H9 (cell line): ENCODE measurements at places on chromosomes 6 and 20.
A peak's percentile ranks its signal among the peaks of the same experiment; 100 is the strongest.

GRCh38 chr6:252775-253535 is 39.3 kb upstream of the DUSP22 start:
- no peak for DNase-seq

- DNase-seq, result peak; percentile 82
Measured at GRCh38 chr20:25247956-25248785, at the start of gene PYGB. Gene PYGB, plus strand, starts transcription at chr20:25248085. Its CDS starts 94 bp downstream, at chr20:25248179.

DNA sequence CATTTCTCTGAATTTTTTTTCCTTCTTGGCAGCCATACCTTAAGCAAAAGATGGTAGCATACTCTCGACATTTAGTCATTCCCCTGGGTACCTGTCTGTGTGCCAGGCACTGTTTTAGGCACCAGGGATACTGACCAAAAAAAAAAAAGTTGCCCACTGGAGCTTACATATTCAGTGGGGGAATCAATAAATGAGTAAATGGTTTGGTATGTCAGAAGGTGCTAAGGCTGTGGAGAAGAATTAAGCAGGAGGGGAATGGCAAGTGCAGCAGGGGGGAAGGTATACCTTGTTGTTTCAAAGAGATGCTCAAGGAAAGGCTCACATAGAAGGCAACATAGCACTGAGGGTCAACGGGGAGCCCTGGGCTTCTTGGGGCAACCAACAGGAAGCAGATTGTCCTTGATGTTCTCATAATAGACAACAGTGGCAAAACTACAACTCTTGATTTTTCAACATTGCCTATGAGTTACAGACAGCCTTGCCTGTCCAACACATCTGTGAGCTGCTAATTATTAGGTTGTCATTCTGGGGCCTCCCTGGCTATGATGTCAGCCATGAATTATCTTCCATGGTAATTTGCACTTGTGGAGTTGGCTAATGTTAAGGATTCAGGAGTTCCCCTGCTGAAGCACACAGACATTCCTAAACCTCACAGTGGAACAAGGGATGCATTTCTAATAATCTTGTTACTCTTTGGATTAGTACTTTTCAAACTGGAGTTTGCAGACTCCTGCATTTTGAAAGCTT is 19.6 kb downstream of the NT5E start:
- DNase-seq, result no peak

- no peak for DNase-seq
Measured at GRCh38 chr6:52416629-52417151, 3.5 kb upstream of the EFHC1 start.

DNA sequence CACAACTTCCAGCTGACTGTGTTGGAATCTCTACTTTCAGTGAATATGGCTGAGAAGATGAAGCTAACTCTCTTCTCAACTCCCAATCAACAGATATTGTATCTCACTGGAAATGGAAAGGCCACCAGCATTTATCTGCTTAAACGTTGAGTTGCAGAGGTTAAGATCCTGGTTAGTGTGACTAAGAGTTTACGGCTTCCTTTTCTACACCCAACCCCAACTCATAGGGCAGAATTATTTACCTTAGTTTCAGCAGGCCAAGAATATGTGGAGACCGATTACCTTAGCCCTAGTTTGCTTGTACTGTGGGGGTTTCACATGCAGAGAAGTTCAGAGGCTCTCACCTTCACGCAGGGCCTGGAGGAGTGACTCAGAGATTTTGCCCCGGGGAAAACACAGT is 1026.6 kb downstream of the EYS start:
- DNase-seq, result no peak

DNA sequence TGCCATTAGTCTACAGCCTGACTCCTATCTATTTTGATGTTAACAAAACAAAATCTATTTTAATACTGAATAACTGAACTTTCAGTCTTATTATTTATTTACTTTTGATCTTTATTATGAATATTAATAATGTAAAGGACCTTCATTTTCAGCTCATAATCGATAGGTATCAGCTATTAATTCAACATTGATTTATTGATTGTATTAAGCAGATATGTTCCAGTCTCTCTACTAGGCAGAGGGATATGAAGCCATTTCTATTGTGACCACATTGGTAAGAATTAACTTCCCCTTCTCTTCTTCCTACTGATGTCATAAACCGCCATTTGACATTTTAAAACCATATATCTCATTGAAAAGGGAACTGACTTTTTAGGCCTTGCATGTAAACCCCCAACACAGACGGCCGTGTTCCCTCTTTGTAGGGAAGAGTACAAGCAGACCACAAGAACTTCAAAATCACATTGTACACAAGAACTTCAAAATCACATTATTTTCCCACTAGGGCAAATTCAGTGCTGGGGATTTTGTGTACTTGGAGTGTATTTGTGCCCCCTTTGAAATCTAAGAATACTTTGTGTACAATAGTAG is 69.5 kb upstream of the FABP7 start:
- DNase-seq, result no peak

- DNase-seq, result no peak
Measured at GRCh38 chr6:137933696-137934095, 66.6 kb downstream of the TNFAIP3 start.

GRCh38 chr20:46202766-46203509 is 84.8 kb downstream of the CD40 start:
- no peak for DNase-seq

- no peak for DNase-seq
Measured at GRCh38 chr6:119119989-119120388, 41.5 kb upstream of the FAM184A start.

DNA sequence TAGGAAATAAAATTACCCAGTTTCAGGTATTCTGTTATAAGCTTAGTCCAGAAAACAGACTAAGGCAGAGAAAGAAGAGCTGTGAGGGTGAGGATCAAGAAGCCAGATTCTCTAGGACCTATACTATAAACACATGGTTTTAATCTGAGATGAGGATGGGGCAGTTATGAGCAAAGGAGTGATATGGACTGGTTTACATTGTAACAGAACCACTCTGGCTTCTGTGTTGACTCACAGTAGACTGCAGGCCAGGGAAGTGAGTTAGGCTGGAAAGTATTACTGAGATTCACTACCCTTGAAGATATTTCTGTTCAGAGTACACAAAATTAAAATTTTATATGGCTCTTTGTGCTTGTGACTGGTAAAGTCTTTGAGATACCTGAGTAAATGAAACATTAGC is 3.2 kb upstream of the RWDD1 start:
- no peak for DNase-seq

DNA sequence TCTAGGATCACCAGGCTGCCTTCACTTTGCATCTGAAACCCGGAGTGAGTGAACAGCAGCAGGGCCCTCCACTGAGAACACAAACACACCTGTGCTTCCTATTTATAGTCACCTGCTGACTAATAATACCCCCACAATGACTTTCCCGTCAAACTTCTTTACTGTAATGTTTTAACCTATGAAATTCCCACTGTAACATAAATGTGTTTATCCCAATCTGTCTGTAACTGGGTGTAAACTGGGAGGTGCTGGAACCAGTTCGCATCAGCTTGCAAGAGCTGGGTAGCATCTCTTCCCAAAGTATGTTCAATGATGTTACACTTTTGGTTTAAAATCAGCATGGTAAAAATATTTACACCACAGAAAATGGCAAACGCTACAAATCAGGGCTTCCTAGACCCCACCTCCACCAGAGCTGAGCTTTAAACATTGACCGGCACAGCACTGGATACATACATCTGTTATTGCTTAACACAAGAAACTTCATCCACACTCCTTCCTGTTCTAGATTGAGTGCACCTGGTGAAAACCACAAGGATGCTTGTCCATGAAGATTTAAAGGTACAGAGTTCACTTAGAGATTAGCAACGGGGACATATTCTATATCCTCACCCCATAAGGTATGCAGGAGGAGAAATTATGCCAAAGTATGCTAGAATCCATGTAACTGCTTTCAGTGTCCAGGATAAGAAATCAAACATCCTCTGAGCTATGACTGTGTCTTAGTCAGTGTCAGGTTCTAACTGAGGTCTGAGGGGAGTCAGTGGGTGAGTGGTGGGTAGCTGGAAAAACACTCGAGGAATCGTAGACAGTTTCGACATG is 79.0 kb downstream of the ALDH8A1 start:
- no peak for DNase-seq

DNA sequence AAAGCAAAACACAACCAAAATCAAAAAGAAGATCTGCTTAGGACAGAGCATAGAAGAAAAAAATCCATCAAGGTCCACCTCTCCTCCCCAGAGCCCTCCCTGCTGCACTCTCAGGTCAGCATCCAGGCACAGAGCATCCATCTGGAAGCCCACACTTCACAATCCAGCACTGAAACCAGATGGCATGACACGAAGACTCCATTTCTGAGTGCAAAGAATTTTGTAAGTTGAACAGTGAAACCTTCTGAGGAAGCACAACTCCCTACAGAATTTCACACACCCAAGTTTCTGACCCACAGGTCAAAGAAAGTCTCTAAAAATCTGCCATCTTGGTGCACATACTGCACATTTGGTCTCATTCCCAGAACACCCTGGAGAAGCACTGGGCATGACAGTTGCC is 128.8 kb upstream of the STXBP5 start:
- DNase-seq, result no peak

DNA sequence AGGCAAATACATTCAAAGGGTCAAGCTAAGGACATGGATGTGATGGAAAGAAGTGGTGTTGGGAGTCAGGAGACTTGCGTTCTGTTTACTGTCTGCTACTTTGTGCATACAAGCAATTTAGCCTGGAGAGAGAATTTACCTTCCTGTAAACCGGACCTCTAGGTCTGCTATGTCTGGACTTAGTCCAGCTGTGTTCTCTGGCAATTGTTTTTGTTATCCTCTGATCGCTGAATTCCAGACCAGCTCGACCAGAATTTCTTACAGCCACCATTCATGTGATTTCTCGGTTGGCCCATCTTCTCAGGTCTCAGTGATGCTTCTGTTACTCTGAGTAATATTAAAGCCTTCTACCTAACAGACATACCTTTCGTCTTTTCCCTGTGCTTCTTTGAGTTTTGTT is 75.2 kb downstream of the LRRC1 start:
- DNase-seq, result no peak

DNA sequence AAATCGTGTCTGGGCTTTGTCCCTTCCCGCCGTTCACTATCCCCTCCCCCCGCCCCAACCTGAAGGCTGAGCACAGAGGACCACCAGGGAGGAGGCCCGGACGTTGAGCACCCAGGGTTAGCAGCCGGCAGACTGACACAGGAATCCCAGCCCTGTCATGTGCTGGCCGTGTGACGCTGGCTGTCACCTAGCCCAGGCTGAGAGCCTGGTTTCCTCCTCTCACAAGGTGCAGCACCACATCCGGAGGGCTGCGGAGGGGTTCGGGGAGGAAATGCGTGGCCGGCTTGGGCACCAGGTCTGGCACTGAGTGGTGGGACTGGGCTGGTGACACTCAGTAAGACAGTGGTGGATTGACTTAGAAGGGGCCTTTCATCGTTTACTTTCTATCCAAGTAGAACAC is 4.6 kb upstream of the LSM14B start:
- DNase-seq, result no peak

DNA sequence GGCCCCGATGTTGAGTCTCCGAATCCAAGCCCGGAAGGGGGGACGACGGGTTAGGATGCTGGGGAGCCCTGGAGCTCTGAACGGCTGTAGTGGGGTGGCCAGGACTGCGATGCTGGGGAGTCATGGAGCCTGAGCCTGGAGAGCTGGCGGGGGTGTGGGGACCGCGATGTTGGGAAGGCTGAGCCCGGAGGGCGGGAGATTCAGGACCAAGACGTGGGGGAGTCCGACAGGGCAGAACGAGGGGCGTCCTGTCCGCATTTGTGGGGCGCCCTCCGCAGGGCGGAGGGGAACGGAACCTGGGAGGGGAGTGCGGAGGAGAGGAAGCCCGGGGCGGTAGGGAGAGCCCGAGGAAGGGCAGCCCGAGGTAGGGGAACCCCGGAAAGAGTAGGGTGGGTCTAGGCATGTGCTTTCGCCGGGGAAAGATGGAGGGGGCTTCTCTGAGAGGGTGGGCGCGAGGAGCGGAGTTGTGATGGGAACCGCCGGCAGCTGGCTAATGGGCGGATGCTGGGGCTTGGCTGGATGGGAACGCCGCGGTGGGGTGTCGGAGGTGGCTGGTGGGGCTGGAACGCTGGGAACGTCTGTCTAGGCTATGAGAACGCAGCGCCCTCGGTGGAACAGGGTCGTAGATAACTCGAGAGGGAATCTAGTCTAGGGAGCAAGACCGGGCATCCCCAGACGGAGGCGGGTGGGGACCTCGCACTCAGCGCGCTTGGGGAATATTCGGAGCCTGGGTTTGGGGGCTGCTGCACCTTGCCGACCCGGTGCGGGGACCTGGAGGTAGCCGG is 684 bp downstream of the PAQR8 start:
- peak; percentile 58 for DNase-seq

- peak; percentile 63 for DNase-seq
Measured at GRCh38 chr6:32807020-32807580, 9.7 kb downstream of the HLA-DOB start.

- DNase-seq, result no peak
Measured at GRCh38 chr6:22069306-22069800, 227.5 kb downstream of the PRL start.
